ENCODE measurements at places on chromosomes 5 and 9.

DNA sequence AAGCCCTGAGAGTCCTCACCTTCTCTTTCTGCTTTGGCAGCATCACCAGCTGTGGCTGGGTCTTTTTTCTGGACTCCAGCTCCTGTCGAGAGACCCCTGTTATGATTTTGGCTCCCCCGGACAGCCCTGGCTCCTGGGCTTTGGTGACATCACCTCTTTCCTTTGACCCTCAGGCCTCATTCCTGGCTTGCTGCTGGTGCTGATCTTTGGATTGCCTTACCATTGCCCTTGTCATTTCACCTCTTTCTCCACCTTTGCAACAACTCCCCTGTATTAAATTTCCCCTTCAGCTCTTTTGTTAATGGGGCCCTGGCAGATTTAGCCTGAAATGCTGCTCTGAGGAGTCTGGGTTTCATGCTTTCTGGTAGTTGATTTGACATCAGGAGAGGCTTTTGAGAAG, 322.8 kb downstream of the ZSWIM6 start:
- no peak for DNase-seq

- DNase-seq, result no peak
Measured at GRCh38 chr5:88394536-88395175, 126.0 kb upstream of the TMEM161B start.

DNA sequence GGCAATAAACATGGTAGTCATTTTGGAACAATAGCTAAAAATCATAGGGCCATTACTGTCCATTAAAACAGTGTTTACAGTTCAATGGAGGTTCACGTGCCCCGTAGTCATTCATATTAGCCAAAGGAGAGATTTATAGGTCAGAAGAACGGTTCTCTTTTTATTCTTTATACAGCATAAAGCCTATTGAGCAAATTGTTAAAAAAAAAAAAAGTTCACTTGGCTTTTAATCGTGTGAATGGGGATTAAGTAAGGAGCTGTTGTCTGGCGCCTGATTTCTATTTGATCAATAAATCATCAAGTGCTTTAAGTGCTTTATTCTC, 69.1 kb upstream of the TBCA start:
- DNase-seq, result no peak

DNA sequence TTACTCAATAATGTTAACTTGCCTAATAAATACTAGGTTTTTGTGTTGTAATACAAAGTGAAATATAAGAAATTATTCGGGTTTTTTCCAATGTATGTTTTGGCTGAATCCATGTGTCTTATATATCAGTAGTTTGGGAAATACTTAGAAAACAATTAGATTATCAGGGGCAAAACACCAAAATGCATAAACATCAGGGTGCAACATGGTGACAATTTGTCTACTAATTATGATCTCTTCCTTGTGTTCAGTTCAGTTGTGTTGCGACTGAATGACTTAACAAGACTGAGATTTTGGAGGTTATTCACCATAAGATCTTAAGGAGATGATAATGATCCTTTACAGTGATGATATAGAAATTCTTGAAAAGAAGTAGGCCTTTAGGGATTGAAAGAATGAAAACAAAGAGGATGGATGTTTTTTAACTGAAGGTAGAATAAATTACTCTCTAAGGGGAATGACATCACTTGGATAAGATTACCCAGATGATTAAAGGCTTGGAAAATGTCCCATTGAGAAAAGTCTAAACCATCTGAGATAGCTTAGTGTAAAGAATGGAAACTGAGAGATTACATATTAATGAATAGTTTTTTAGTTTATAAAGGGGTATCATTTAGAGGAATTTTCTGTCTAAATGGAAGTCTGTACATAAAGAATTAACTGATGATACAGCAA, 415.8 kb downstream of the SPATA31D1 start:
- DNase-seq, result peak; percentile 78

DNA sequence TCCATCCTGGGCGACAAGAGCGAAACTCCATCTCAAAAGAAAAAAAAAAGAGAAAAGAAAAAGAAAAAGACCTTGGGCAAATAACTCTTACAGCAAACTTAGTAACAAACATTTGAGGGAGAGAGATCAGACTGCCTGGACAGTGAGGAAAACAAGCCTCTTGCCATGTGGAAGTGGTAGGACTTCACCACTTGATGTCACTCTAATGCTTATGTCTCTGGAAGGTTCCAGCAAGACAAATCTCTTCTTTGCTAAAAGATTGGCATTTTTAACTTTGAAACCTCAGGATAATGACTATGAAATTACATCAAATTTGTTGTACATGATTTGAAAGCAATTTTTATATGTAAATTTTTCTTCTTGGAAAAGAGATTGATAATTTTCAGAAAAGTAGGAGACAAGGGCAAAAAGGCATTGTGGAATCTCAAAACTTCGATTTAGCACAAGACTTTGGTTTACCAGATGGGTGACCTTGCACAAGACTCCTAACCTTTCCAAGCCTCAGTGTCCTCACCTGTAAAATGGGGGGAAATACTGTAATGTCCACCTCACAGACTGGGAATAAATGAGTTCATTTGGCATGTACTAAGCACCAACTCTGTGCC, 5.4 kb downstream of the ACTL7B start:
- DNase-seq, result peak; percentile 35

DNA sequence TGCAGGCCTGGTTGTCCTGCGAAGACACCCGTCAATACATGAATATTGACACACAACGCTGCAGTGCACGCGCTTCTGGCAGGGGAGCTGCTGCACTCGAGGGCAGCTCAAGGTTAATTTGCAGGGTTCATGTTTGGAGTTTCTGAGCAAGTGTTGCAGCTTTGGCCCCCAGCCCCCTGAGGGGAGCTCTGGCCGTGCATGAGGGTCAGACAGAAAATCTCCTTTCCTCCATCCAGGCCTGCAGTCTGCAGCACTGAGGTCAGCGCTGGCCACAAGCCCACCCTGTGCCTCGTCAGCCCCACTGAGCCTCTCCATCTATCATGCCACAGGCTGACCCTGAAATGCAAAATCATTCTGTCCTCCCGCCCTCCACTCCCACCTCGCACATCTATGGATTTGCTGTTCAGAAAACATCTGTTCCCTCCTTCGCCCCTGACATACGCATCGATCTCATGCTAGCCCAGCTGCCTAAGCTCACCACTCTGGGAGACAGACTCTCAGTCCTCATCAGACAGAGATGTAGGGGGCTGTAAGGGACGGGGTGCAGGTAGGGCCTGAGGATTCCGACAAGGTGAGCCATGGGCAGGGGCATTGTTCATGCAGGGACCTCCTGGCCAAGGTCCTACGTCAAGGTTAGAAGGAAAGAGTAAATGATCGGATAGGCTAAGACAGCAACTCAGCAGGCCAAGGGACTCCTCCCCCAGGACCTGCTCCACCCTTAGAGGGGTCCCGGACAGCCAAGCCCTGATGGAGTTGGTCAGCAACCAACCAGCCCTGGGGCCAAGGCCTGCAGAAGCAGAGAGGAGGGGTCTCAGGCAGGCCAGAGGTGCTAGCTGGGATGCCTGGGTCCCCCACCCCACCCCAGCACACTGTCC, 125.1 kb downstream of the KCNIP1 start:
- no peak for DNase-seq

Data from fibroblast of the aortic adventitia (primary cell).